ENCODE measurements at places on chromosomes 13 and 19.

- DNase-seq = no peak
Measured at GRCh38 chr19:29583196-29583999, 22.7 kb upstream of the POP4 start.

DNA sequence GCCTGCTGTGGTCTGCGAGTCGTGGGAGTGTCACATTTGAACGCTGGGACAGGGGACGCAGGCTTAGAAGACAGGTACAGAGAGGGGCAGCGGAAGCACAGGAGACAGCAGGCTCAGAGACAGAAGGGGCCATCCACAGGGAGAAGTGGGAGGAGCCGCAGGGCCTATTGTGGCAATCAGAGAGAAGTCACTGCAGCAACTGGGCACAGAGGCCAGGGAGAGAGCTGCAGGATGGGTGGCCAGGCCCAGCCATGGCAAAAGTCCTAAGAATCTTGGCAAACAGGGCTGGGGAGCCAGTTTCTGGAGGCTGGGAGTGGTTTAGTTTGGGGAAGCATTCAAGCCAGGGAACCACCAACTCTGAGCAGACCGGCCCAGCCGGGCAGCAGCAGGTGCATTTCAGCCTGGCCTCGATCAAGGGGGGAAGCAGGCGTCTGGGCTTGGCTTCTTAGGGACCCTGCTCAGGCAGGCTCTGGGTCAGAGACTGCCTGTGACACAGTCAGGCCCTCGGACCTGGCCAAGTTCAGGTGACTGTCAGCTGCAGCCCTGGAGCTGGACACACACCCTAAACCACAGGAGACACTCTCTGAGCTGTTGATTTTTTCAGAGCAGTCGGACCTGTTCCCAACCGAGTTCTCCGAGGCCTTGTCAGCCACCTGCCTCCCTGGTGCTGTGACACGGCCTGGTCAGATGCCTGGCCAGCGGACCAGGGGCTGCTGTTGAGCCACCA is 11.8 kb downstream of the SH3GL1 start:
- no peak for DNase-seq

DNA sequence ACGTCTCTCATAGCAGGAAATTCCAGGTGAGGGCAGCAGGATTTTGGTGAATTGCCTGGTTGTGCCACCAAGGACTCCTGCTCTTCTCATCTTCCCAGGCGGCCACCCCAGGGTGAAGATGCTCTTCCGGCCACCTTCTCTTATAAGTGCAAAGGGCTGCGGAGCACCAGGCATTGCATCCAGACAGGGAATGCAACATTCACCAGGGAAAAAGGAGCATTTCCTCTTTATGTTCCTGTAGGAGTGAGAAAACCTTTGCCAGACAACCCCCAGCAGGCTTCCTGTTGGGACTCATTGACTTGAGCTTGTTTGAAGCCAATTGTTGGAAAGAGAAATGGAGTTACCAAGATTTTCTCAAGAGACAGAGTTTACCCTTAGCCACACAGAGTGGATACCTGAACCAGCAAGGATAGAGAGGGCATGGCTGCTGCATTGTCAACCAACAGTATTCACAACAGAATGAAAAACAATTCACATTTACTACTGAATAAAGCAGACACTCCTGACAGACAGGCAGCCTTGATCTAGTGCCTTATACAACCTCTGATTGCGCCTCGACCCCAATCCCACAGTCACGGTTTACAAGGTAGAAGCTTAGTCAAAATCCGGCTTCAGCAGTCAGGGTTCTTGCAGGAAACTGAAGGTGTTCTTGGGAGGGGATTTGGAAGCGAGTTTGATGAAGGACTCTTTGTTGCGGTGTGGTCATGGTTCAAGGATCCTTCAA is 1.8 kb upstream of the ATP11A start:
- DNase-seq = no peak

GRCh38 chr13:100680131-100680530 is 5.5 kb upstream of the TMTC4 start:
- no peak for DNase-seq

DNA sequence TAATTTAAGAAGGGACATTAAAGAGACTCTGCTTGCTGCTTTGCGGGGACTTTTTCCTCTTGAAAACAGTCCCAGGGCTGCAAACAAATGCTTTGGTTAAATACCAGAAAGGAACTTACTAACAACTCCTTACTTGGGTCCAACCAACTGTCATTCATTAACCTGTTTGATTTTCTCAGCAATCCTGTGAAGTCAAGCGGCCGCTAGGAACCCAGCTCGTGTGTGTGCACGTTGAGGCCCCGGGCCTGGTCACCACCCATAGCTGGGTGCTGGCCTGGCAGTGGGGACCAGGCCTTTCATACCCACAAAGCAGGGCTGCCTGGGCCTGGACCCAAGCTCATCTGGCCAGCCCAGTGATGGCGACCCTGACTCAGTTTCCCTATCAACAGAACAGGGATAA is 50.7 kb downstream of the C1QTNF9 start:
- DNase-seq = no peak

- DNase-seq = no peak
Measured at GRCh38 chr13:110643768-110644421, 28.6 kb downstream of the NAXD start.

DNA sequence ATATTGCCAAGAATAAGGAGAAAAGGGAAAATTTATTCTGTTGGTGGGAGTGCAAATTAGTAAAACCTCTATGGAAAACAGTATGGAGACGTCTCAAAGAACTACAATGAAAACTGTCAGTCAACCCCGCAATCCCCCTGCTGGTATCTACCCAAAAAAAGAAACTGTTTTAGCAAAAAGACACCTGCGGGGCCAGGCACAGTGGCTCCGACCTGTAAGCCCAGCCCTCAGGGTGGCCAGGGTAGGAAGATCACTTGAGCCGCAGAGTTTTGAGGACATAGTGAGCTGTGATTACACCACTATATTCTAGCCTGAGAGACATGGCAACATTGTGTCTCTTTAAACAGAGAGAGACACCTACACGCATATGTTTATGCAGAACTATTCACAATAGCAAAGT is 37.5 kb upstream of the SLITRK1 start:
- no peak for DNase-seq

DNA sequence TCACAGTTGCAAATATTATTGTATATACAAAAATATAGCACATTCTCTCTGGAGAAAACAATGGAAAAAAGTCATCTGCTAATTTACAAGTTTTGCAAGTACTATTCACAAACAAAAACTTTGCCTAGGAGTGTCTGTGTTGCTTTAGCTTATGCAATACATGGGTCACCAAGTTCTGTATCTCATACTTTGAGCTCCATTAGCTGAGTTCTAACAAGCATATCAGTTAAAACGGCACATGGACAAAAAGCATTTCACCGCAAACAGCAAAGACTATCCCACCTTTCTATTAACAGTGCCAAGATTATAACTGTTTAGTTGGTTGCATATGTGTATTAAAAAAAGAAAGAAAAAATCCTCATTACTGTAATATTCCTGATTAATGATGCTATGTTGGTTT is 4.6 kb downstream of the SPRY2 start:
- DNase-seq = no peak

DNA sequence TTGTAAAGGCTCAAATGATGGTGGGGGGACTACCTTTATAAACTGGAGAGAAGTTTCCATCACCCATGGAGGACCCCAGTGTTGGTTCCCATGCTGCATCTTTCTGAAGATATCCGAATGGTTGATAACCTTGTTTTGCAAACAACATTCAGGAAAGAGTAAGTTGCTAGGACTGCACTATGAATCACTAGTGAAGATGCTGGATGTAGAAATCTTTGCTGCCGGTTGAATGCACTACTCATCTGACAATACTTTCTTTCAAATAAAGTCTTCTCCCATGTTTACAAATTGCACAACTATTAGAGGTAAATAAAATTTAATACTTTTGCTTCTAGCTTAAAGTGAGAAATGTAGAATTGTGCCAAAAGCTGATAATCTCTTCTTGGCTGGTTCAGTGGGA is 198.4 kb upstream of the SLITRK6 start:
- DNase-seq = no peak

- peak; percentile 79 for DNase-seq
Measured at GRCh38 chr19:8209462-8210378, 550 bp downstream of the CERS4 start.

DNA sequence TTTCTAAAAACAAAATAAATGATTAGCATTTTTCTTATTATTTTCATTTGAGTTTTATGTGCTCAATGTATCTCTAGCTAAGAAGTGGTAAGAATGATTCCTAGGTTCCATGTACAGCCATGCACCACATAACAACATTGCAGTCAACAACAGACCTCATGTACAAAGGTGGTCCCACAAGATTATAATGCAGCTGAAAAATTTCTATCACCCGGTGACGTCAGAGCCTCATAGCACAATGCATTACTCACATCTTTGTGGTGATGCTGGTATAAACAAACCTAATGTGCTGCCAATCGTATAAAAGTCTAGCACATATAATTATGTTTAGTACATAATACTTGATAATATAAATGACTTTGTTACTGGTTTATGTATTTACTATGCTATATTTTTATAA is 120.5 kb downstream of the SLC7A1 start:
- DNase-seq = no peak

DNA sequence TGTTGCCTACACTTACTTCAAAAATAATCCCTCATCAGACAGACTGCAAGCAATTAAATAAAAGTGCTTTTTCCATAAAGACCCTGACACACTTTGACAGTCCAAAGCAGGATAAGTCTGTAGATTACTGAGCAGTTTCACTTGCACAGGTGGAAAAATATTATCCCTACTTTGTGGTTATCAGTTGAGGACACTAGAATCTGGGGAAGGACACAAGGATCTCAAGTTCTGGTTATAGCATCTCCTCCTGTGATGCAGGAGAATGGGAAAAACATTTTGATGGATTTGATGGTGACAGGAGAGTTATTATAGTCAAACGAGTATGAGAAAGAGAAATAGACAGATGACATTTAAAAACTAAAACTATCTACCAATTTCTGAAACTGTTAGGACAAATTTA is 122.9 kb upstream of the PCDH9 start:
- no peak for DNase-seq

- DNase-seq = no peak
Measured at GRCh38 chr19:49847731-49848696, 2.9 kb upstream of the PTOV1 start.

GRCh38 chr13:71609271-71609670 is 257.7 kb downstream of the DACH1 start:
- DNase-seq = no peak

GRCh38 chr13:57634839-57635165 is 3.3 kb downstream of the PCDH17 start:
- DNase-seq = no peak

DNA sequence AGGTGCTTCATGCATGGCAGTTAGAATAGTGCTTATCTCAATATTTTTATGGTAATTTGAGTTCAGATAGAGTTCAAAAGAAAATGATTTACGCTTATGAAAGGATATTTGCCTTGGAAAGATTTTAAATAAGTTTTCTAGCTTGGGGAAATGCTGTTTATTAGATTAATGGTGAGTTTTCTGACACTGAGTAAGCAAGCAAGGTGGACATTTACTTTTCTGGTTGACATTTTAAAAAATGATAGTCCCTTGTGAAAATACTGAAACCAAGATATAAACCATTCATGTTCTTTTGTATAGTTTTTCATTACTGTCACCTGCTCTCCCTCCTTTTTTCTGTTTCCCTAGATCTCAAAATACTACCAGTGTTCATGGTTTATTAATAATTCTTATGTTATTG is 1034.8 kb upstream of the SPRY2 start:
- DNase-seq = no peak

DNA sequence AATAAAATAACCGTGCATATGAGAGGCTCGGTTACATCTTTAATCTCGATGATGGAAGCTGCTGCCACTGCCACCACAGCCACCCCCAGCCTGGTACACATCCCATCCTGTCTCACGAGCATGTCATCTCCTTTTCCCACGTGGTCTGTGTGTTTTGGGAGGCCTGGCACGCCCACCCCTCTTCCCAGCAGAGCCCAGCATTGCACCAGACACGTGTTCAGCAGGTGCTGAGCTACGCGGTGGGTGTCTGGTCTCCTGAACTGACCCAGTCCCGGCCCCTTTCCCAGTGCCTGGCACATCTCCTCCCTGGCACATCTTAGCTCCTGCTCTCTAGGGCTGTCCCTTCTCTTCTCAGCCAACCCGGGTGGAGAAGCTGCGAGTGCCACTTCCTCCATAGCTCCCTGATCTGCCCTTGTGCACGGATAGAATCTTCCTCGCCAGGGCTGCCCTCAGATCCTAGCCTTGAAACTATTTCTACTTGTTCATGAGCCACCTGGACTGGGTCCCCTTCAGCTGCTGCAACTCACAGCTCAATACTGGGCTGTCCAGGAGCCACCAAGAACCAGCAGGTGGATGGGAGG is 36.8 kb upstream of the ZNF536 start:
- no peak for DNase-seq

GRCh38 chr13:111204438-111205177 is 89.5 kb downstream of the ARHGEF7 start:
- DNase-seq = no peak

DNA sequence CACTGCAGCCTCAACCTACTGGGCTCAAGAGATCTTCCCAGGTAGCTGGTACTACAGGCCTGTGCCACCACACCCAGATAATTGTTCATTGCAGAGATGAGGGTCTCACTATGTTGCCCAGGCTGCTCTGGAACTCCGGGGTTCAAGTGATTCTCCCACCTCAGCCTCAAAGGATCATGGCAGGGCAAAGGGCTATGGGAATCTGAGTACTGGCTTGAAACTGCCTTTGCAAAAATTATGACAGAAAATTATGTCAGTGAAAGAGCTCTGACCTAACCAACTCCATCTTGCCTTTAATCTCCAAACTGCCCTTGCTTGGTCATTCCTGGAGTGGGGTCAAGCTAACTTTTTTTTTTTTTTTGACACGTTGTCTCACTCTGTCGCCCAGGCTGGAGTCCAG is 1.3 kb upstream of the DNASE2 start:
- no peak for DNase-seq

DNA sequence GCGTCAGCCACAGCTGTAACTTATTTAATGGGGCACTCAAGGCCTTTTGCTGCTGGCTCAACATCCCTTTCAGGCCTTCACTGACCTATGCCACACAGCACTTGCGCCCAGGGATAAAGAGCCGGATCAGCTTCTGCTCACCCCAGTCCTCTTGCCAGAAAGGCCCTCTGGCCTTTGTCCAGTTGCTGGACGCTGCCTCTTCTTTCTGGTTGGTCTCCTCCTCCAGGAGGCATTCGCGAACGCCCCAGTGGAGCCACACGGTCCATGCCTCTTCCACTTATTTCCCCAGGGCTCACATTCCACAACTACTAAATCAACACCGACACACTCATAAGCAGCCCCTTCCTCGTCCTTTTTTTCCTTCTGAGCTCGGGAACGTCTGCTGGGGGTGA is 3.7 kb upstream of the ZNF329 start:
- no peak for DNase-seq

DNA sequence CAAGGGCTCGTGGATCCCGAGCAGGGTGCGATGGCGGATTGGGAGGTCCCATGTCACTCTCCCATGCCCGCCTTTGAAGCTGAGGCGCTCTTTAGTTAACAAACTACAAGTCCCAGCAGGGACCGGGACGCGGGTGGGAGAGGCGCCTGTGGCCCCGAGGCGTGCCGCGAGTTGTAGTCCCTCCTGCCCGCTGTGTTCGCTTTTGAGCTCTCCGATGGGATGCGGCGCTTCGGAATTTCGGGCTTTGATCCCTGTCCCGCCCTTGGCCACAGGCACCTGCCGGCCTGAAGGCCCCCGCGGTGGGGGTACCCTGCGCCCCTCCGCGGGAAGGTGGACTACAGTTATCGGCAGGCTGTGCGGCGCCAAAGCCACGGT is 11.0 kb downstream of the CYTH2 start:
- peak; percentile 10 for DNase-seq

GRCh38 chr13:42011601-42012350 is 36.7 kb upstream of the DGKH start:
- DNase-seq = no peak

GRCh38 chr13:39378306-39378705 is 224.7 kb downstream of the LHFPL6 start:
- DNase-seq = no peak

GRCh38 chr19:50377051-50377461 is 799 bp downstream of the NR1H2 start:
- DNase-seq = no peak
